ENCODE measurements at places on chromosomes 3 and 15.

DNA sequence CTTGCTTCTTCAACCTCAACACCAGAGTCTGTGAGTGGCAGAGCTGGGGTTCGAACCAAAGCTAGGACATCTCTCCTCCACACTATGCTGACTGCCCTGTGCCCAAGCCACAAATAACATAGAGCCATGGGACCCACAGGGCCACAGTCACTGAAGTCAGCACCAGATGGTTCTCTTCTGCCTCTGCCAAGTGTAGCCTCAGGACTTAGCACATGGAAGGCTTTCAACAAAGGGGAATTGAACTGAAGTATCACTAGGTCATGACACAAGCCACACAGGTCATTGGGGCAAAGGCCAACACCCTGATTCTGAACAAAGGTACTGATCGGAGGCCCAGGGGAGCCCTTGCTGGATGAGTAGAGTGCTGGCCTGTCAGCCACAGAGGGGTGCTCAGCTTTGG lies 83.6 kb downstream of the BDH1 start:
- no peak for DNase-seq

DNA sequence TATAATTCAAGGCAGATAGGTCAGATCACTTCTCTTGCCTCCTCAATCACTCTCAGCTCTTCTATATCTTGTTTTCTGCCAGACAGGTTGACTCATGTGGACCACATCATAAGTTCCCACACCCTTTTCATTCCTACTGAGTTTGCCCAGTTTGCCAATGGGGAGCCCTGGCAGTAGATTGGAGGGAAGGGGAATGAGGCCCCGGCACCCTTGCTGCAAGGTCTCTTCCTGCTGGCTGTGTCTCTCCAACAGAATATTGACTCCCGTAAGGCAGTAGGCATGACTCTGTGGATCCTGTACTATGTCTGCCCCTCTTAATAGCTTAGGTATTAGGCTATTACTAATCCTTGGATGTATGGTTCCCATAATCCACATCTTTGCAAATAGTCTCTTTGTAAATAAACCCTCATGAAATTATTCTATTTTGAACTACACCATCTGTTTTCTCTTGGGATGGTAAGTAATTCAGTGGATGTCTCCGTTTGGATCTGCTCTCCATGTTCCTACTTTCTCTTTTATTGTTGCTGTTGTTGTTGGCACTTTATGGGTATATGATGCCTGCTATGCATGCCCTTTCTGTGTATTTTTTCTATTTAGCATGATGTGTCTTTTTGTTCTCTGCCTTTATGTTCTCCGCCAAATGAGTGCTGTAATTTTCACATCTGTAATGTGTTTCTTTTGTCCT lies 65.5 kb upstream of the DCBLD2 start:
- no peak for DNase-seq

GRCh38 chr3:11289864-11290263 lies 17.7 kb downstream of the ATG7 start:
- DNase-seq: no peak

- no peak for DNase-seq
Measured at GRCh38 chr15:70215951-70216350, 118.2 kb upstream of the TLE3 start.

- DNase-seq: no peak
Measured at GRCh38 chr3:142165194-142165593, 15.8 kb upstream of the TFDP2 start.

DNA sequence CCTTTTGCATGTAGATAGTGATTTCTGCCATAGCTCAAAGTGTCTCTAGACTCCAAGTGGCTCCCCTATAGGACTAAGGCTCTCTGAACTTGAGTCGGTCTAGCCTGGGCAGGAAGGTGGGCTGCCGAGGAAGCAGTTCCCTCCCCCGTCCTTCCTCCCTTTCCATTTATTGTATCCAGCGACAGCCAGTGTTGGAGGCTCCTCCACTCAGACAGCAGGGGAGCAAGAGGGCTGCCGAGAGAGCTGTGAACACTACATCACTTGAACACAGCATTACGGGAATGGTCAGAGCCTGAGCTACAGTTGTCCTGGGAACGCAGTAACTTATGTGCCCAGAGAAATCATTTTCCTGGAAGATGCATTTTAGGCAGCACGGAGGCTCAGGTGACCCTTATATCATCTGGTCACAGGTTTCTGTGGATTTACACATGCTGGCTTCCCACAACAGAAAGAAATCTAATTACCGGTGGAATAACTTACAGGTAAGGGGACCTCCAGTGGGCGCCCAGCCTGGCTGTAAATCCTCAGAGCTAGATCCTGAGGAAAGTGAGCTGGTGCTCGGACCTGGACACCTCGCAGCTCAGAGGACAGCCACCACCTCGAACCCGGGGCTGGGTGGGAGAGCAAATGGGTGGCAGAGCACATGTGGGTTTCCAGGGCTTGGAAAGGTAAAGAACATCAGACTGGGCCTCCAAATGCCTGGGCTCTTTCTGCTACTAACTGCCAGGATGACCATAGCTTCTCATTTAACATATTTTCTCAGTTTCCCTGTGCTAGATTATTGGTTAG lies 197.1 kb downstream of the UACA start:
- DNase-seq: no peak

GRCh38 chr3:28745916-28746617 lies 397.4 kb upstream of the AZI2 start:
- no peak for DNase-seq

DNA sequence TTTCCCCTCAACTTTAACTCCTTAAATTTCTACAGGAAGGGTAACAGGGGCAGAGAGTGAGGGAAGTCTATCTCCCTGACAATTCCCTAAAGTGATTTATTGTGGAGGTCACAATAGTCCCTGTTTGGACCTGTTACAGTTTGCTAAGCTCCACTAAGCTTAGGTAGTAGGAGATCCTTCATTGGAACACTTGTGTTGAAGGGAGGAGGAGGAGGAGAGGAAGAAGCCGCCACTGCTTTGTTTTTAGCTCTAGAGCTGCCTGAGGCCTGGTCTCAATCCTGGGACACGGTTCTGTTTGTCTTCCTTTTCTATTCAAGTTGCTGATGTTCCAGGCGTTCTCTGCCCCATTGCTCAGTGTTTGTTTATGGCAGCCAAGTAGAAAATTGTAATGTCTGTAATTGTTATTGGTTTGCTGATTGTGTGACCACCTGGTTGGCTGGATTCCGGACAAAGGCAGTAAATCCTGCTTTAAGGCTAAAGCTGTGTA lies 48.4 kb downstream of the HES1 start:
- DNase-seq: no peak

DNA sequence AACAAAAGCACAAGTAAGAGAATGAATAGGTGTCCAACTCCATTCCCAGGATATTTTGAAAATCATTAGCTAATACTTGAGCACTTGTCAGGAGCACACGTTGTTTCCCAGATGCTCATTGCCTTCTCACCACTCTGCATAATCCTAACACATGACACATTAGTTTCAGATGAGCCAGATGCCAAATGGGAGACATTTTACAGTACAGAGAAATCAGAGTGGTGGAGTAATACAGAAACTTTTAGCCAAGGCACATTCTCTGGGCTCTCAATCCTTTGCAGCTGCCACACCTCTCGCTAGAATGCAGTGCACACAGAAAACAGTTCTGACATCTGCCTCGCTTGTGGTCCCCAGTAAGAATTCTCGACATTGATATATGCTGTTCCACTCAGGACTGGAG lies 76.6 kb downstream of the P3H2 start:
- DNase-seq: no peak

GRCh38 chr3:38643592-38643991 lies 5.9 kb downstream of the SCN5A start:
- no peak for DNase-seq

GRCh38 chr15:62889734-62890505 lies 152.6 kb upstream of the TPM1 start:
- no peak for DNase-seq

DNA sequence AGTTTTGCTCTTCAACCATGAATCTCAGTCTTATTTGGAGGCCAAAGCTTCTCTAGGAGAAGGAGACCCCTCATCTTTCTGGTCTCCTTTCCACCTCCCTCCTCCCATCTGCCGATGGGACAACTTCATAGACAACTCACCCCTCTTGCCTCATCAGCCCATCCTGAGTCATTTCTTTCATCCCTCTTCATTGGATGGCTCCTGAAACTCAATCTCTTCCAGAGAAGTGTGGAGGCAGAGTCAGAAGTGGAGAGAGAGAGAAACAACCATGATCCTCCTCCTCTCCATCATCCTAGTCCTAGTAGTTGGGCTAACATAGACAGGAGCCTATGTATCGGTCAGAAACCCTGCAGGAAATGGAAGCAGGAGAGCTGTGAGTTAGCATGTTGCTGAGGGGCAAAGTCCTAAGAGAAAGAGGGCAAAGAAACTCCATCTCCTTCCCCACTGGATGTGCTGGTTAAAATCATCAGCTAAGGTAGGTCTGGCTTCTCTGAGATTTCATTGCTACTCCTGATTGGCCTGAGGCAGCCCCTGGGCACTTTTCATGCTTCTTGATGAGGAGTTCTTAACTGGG lies 21.3 kb upstream of the HCN4 start:
- DNase-seq: no peak

DNA sequence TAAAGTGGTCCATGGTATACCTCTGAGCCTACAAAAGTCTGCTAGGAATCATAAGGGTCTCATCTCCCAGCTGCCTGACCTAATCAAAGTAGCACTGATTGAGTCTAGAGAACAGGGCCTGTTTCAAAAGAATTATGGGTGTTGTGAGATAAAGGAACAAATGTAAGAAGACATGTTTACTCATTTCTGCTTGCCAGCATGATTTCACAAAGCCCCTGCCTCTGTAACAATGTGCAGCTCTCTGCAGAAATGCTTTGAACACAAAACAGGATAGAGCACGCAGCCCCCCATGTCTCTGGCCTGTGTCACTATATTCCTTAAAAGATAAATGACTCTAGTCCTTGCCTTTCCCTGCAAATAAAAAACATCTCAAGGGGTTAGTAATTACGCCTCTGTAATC lies 94.7 kb upstream of the IGSF10 start:
- no peak for DNase-seq

DNA sequence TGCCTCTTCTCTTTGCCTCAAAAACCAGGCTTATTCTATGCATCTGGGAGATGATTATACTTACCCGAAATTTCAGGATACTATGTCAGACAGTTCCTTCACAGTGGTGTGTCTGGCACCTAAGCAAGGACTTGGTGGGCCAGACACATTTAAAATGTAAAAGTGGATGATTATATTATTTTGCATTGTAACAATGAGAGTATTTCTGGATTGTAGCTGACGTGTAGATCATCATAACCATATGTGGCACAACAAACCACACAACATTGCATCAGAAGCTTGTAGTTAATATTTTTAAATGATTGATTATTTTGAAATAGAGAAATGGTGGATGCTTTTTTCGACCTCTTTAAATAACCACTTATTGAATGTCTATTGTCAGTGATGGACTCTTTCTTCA lies 109.0 kb downstream of the TIGIT start:
- DNase-seq: no peak

DNA sequence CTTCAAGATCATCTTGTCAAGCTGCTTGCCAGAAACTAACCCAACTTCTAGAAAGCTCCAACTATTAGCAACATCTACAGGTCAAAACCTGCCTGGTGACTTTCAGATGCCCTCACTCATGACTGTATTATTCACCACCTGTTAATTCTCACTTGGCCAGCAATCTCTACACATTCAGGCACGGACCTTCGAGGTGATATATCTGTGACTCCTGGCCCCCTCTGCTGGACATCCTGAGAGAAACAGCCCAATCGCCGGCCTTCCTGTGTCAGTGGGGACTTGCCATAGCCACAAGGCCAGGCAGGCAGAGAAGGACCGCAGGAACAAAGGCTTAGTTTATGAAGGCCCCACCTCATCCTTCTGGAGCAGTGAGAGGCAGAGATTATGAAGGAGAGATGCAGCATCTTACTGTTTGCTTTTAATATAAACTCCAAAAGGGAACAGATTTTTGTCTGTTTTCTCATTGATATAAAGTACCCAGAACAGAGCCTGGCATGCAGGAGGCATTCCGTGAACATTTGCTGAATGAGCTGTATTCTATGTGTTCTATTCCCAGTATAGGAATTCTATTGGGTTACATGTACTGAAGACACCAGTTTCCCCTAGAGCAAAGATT lies 24.4 kb upstream of the OCA2 start:
- DNase-seq: peak; percentile 5

DNA sequence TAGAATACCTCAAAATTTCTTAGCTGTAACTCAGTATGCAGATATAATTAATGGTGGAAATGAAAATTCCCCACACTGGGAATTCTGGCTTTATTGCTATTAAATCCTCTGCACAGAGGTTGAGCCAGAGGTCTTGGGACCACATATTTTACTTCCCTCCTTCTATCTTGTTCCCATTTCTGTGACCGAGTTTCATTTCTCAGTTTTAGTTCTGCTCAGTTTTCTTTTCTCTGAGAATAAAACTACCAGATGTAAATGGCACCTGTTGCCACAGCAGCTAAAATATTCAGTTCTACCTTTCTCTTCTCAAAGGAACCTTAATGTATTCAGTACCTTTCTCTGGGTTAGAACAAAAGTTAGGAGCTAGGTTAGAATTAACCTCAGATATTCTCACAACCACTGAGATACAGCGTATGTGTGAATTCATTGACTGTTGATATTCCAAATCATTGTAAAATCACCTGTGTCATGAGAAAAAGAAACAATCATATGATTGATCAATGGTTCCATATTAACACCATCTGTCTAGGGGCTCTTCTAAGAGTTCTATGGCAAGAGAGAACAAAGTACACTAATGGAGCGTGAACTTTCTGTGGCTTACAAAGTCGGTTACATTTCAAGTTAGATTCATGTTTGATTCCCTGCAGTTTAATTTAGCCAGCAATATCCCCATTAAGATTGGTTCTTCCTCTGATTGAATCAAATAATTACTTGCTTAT lies 374.1 kb downstream of the EFHB start:
- DNase-seq: no peak

DNA sequence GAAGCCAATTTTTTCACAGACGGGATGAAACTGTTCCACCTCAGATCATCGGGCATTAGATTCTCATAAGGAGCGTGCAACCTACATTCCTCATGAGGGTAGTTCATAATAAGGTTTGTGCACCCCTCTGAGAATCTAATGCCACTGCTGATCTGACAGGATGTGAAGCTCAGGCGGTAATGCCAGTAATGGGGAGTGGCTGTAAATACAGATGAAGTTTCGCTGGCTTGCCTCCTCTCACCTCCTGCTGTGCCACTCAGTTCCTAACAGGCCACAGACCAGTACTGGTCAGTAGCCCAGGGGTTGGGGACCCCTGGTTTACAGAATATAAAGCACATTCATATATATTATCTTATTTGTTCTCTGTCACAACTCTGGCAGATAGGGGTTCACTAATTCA lies 2.1 kb upstream of the LIMD1 start:
- DNase-seq: no peak

- no peak for DNase-seq
Measured at GRCh38 chr15:82972990-82973389, 13.0 kb upstream of the RAMAC start.

GRCh38 chr3:167120828-167121227 lies 259.3 kb downstream of the ZBBX start:
- no peak for DNase-seq

- no peak for DNase-seq
Measured at GRCh38 chr3:178671791-178672190, 135.6 kb downstream of the KCNMB2 start.

Data from DMS 273 treated with DMSO at 0.1 percent for 48 hours (cell line).